Left ventricle myocardium superior (tissue), 1 donor: ENCODE measurements at places on chromosomes 1 and 21.

DNA sequence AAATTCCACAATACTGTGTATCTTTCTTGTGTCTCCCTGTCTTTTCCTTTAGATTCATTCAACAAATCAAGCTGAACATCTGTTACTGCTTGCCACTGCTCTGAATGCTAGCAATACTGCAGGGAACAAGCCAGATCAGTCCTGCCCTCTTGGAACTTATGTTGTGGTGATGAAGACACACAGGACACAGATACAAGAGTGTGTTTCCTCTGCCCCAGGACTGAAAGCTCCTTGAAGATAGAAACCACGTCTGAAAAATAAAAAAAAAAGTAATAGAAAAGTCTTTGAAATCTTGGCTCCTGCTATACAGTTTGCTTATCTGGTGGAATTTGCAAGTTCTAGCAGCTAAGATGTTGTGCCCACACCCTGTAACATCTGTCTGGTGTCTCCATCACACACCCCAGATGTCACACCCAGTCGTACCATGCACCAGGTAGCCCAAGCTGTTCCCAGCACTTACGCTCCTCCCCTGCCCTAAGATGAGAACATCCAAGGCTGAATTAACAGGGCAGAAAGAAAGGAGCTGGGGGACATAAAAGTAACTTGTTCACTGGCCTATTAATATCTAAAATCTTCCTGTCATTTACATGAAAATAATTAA, 80.2 kb upstream of the GALNT2 start:
- DNase-seq = no peak

DNA sequence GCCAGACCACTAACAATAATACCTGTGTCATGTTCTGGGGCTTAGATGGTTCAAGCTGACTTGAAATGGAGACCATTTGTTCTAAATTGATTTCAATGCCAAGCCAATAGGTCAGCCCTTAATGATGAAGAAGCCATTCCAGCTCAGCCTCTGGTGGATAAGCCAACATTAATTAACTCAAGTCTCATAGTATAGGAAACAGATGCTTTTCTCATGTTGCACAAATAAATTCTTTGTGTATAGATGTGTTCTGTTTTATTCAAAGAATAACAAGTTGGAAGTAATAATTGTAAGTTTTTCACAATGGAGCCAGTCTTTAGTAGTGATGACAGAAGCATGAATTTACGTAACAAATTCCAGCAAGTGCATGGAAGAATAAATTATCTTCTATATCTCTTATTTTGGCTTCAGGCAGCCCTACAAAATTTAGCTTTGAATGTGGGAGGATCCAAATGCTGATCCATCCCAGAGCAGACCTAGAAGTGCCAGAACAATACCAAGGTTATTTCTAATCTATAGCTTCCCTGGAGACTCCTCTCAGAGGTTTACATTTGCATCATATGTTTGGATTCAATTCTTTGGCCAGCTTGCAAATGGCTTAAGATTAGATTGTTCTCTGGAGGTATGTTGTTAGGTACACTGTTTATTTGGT, 42.2 kb upstream of the C1orf105 start:
- DNase-seq = no peak

GRCh38 chr1:206570529-206570928, 41.7 kb downstream of the EIF2D start:
- DNase-seq = no peak

DNA sequence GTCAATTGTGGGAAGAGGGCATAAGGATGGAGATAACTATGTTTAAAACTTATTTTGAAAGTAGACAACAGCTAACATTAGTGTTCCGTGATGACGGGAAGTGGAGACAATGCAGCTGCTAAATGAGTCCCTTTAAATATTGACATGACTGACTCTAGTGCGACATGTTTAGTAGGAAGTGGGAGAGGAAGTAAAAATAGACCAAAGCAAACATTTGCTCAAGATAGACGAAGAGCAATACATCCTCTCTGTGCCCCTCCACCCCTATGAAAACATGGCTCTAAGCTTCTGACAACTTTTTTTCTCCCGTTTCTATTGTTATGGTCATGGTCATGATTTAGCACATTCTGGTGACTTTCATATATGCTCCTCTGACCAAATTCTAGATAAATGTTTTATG, 60.0 kb upstream of the HMCN1 start:
- no peak for DNase-seq

DNA sequence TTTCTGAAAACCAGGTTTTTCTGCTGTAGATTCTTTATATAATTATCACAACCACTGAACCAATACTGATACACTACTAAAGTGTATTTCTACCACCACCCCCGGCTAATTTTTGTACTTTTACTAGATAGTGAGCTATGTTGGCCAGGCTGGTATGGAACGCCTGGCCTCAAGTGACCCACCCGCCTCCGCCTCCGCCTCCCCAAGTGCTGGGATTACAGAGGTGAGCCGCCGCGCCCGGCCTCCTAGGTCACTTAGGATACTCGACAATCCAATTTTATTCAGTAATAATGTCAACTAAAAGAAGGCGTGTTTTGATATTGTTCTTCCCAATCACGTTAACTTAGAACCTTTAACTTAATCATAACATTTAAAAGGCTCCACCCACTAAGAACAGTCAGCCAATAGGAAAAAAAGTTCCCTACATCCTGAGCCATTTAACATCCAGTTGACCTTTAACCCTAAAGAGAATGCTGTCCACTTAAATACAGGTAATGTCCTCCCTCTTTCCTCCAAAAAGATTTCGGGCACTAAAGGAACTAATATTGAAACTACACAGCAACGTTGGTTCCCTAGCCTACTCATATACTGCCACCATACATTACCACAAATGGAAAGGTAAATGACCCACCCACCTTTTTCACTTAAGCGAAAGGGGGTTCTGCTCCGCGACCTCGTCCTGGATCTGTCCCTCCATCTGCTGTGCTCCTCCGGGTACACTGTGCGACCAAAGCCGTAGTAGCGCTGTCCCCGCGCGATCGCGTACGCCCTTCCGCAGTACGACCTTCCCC, 1.2 kb downstream of the RSRP1 start:
- DNase-seq = peak; percentile 56

- DNase-seq = peak; percentile 46
Measured at GRCh38 chr1:161486806-161487741, 18.2 kb upstream of the FCGR2A start.

GRCh38 chr21:32322676-32323075, 24.0 kb downstream of the MRAP start:
- no peak for DNase-seq

- no peak for DNase-seq
Measured at GRCh38 chr1:100050139-100050538, 80.3 kb downstream of the SLC35A3 start.

DNA sequence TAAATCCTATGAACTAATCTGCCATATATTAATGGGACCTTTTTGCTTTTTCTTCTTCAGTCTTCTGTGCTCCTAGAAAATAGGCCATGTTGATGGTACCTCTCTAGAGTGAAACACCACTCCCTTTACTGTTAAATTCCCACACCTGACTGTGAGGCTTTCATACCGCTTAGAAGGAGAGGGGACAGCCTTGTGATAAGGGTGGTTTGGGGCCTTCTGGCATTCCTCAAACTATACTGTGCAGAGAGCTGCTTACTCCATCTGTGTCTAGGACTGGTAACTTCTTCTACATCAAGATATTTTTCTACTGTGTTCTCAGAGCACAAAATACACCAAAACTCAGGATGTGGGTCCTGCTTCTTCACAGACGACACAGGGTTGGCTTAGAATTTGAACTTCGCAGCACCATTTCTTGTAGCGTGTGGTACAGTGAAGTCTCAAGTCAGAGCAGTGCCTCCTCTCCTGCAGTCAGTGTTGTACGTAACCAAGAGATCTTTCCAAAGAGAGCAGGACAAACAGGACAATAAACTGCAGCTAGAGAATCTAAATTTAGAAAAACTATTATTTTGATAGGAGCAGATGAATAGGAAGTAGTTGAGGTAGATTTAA, 43.8 kb downstream of the MACO1 start:
- no peak for DNase-seq

- no peak for DNase-seq
Measured at GRCh38 chr1:54838565-54839180, 37.5 kb upstream of the TTC22 start.
